ENCODE measurements at places on chromosomes 7 and 10. TPM values are rescaled to one million over a fixed set of nuclear protein-coding genes. Genes with fewer than 3 reads are reported as not detected.

GRCh38 chr10:5509236-5509635 is 9.9 kb upstream of the CALML5 start:
- peaks cover 2% of the 10 kb centered on the region for H3K4me1 ChIP-seq
- no peak overlapping the region for H3K27ac ChIP-seq
- no peaks in the 10 kb centered on the region for H3K27me3 ChIP-seq
- H3K4me3 ChIP-seq, result no peak overlapping the region

DNA sequence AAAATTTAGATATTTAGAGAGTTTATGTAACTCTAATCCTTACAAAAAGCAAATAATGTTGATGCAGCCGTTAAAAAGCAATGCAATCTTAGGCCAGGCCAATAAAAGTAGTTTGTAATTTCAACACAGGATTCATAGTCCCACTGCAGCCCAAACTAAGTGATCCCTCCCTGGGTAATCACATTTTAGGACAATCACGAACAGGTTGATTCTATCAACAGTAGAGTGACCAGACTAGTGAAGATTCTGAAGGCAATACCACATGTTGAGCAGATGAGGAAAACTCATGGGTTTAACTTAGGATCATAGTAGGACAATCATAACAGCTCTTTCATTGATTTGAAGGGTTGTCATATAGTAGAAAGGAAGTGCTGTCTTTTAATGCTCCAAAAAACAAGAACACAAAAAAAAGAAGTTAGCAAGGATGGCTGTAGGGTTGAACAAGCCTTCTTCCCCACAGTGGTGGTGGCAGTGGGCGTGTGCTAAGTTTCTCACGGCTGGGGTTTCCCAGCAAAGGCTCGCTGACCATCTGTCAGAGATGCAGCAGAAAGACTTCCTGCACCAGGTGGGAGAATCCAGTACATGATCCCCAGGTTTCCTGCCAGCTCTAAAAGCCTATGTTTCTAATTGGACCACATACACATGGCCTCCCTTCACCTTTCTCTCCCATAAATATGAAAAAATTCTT is 212.2 kb downstream of the CHRM2 start:
- H3K27ac ChIP-seq, result no peak overlapping the region
- no peaks in the 10 kb centered on the region for H3K27me3 ChIP-seq
- H3K36me3 ChIP-seq, result no peaks in the 10 kb centered on the region
- no peak for DNase-seq
- H3K4me3 ChIP-seq, result no peak overlapping the region

GRCh38 chr7:82017334-82017943 is 247.6 kb upstream of the HGF start:
- H3K27ac ChIP-seq, result no peak overlapping the region
- no peak for DNase-seq

- no peak overlapping the region for H3K27ac ChIP-seq
- H3K36me3 ChIP-seq, result no peaks in the 10 kb centered on the region
- no peak for DNase-seq
- peaks cover 12% of the 10 kb centered on the region for H3K4me1 ChIP-seq
- no peaks in the 10 kb centered on the region for H3K27me3 ChIP-seq
Observed at GRCh38 chr10:11227103-11227502, 209.4 kb downstream of the CELF2 start.

- no peak for DNase-seq
- no peaks in the 10 kb centered on the region for H3K36me3 ChIP-seq
- H3K4me3 ChIP-seq, result no peak overlapping the region
- H3K27ac ChIP-seq, result no peak overlapping the region
- H3K27me3 ChIP-seq, result no peaks in the 10 kb centered on the region
- H3K4me1 ChIP-seq, result no peaks in the 10 kb centered on the region
Observed at GRCh38 chr7:130299866-130300265, 6.9 kb downstream of the CPA4 start.

DNA sequence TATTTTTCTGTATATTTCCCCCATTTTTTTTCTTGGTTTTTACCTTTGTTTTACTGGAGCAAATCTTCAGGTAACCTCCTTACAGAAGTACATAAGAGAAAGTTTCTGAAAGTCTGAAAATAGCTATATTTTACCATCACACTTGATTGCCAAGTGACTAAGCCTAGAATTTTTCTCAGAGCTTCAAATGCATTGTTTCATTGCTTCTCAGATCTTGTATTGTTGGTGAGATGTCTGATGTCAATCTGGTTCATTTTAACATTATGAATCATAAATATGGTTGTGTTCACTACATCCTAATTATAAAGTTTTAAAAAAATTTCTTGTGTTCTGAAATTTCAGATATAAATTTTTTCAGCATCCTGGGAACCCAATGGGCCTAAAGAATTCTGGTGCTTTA is 228.2 kb downstream of the AHR start:
- H3K36me3 ChIP-seq, result no peaks in the 10 kb centered on the region
- DNase-seq, result no peak
- no peak overlapping the region for H3K4me3 ChIP-seq
- H3K27me3 ChIP-seq, result no peaks in the 10 kb centered on the region
- no peaks in the 10 kb centered on the region for H3K4me1 ChIP-seq

DNA sequence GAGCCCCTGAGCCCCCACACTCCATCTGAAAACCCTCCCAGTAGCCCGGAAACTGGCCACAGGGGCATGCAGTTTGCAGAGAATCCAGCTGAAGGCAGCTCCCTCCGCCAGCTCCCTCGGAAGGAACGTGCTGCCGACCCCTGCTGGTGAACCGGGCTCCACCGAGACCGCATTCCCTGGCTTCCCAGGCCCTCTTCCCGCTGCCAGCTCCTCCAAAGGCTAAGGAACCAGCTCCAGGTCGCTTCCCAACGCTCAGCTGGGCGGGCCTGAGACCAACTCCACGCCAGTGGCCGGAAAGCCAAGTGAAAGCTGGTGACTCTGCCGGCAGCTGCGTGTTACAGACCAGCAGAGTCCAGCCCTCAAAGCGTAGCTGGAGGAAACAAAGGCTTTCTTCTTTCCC is 35.8 kb downstream of the GPER1 start:
- H3K27me3 ChIP-seq, result no peaks in the 10 kb centered on the region
- H3K4me1 ChIP-seq, result no peaks in the 10 kb centered on the region

DNA sequence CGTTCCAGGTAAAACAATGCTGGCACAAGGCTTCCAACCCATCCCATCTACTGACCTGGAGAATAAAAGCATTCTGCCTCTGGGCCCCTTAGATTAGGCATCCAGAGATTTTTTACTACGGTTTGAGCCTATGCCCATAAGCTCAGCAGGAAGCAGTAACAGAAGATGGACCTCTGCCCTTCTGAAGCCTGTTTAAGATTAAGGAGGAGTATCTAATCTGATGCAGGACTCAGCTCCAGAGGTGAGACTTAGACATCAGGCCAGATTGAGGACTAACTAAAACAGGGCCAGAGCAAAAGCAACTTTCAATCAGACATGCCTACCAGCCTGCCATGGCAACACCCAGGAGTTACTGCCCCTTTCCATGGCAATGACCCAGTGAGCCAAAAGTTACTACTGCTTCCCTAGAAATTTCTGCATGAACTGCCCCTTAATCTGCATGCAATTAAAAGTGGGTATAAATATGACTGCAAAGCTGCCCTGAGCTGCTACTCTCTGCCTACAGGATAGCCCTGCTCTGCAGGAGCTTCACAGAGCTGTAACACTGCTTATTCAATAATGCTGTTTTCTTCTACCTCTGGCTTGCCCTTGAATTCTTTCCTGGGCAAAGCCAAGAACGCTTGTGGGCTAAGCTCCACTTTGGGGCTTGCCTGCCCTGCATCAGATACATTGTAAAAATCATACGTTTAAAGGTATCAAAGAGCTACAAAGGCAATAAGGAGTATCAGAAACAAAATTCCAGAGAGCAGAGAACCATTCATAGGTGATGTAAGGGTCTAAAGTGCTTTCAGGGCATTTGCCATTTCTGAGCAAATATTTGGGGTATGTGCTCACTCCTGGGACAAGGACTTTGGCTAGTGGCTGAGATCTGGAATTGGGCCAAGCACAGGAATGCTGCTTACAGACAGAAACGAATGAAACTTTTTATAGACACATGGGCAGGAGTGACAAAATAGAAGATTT is 25.0 kb upstream of the CNNM1 start:
- peak; percentile 51 for DNase-seq
- H3K27me3 ChIP-seq, result no peaks in the 10 kb centered on the region
- peaks cover 4% of the 10 kb centered on the region for H3K4me1 ChIP-seq
- no peaks in the 10 kb centered on the region for H3K36me3 ChIP-seq

- no peaks in the 10 kb centered on the region for H3K27me3 ChIP-seq
- DNase-seq, result no peak
- H3K4me3 ChIP-seq, result no peak overlapping the region
- no peaks in the 10 kb centered on the region for H3K4me1 ChIP-seq
- no peak overlapping the region for H3K27ac ChIP-seq
- peaks cover 12% of the 10 kb centered on the region for H3K36me3 ChIP-seq
Observed at GRCh38 chr7:129017933-129018538, 36.9 kb downstream of the TNPO3 start.

- H3K4me3 ChIP-seq, result no peak overlapping the region
- H3K27ac ChIP-seq, result no peak overlapping the region
- DNase-seq, result no peak
- H3K27me3 ChIP-seq, result no peaks in the 10 kb centered on the region
- no peaks in the 10 kb centered on the region for H3K36me3 ChIP-seq
Observed at GRCh38 chr10:31595992-31596391, 277.0 kb downstream of the ZEB1 start.

DNA sequence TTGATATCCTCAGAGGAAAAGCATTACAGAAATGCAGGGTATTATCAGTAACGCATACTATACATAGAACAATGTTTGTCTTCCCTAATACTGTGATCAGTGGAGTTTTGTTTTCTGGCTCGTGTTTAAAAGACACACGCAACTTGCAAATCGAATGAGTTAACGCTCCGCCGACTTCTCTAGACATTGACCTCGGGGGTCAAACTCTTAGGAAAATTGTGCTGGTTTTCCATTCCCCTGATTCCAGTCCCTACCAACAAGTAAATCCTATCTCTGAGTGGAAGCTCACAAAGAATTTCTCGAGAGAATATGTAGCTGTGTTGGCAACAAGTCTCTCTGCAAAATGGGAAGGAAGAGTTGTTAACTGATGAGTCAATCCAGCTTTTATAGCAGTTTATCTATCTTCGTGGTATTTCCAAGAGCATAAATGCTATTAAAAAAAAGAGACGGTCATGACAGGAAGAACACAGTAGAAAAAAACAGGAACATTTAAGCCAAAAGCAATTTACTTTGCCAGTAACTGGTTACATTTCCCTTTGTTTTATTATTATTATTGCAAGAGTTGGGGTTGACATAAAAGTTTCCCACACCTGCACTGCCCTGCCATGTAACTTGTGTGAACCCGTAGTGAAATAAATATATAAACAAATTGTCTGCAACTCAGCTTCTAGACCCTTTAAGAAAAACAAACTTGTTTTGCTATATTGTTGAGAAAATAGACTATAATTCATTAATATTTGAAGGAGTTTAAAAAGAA is 144.4 kb downstream of the ARID5B start:
- no peak for DNase-seq
- peaks cover 13% of the 10 kb centered on the region for H3K4me1 ChIP-seq
- H3K36me3 ChIP-seq, result no peaks in the 10 kb centered on the region
- H3K27ac ChIP-seq, result peak overlapping the region; percentile 85
- no peaks in the 10 kb centered on the region for H3K27me3 ChIP-seq

- DNase-seq, result no peak
- H3K36me3 ChIP-seq, result no peaks in the 10 kb centered on the region
- H3K4me1 ChIP-seq, result no peaks in the 10 kb centered on the region
Observed at GRCh38 chr10:51079331-51079730, 5.0 kb downstream of the PRKG1 start.

GRCh38 chr10:29297678-29298077 is 8.8 kb downstream of the LYZL1 start:
- H3K4me1 ChIP-seq, result no peaks in the 10 kb centered on the region
- no peaks in the 10 kb centered on the region for H3K27me3 ChIP-seq
- no peak for DNase-seq
- H3K27ac ChIP-seq, result no peak overlapping the region

GRCh38 chr7:126755381-126755780 is 497.4 kb downstream of the GRM8 start:
- H3K27me3 ChIP-seq, result no peaks in the 10 kb centered on the region
- no peak for DNase-seq
- H3K4me3 ChIP-seq, result no peak overlapping the region
- H3K27ac ChIP-seq, result no peak overlapping the region
- no peaks in the 10 kb centered on the region for H3K36me3 ChIP-seq

DNA sequence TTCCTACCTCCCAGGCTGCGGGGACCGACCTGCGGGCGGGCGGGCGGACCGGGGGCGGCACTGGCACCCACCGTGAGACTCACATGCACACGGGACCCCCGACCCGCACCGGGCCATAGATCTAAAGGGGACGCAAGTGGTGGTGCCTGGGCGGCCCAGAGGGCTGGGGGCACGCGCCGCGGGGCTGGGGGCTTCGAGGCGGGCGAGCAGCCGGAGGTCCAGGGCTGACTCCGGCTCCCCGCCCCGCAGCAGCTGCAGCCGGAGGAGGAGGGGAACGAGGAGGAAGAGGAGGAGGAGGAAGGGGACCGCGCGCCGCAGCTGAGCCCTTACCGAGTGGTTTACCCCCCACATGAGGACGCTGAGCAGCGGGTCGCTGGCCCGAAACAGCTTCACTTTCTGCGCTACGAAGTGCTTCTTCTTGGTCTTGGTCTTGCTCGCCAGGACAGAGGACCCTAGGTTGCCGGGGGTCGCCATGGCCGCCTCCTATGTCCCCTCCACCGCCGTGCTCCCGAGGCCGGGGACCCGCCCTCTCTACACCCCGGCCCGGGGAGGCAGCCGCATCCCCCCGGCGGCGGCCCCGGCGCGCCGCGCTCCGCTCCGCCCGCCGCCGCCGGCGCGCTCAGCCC is 412 bp downstream of the PIP4K2A start:
- peak; percentile 11 for DNase-seq
- H3K27ac ChIP-seq, result peak overlapping the region; percentile 74
- no peaks in the 10 kb centered on the region for H3K4me1 ChIP-seq
- no peaks in the 10 kb centered on the region for H3K27me3 ChIP-seq
- H3K4me3 ChIP-seq, result peak overlapping the region; percentile 78

DNA sequence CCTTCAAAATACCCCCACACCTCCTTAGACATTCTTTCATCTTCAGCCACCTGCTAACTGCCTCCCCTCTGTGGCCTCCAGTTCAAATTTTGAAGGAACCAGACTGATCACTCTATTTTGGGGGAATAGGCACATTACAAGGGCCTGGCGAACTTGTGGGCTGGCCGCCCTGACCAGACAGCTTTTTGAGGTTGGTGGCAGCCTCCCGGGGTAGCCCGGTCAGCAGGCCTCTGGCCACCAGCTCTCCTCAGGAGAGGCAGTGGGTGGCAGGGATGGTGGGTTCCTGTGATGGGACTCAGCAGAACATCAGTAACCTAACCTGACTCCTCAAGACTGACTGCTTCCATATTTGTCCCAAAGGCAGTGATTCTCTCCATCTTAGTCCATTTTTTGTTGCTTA is 17.4 kb upstream of the EEPD1 start:
- H3K27me3 ChIP-seq, result no peaks in the 10 kb centered on the region
- H3K4me1 ChIP-seq, result no peaks in the 10 kb centered on the region
- no peak for DNase-seq
- no peak overlapping the region for H3K4me3 ChIP-seq

GRCh38 chr7:79615466-79615865 is 162.0 kb upstream of the MAGI2 start:
- no peak overlapping the region for H3K4me3 ChIP-seq
- no peaks in the 10 kb centered on the region for H3K27me3 ChIP-seq
- no peak for DNase-seq
- no peaks in the 10 kb centered on the region for H3K4me1 ChIP-seq
- H3K27ac ChIP-seq, result no peak overlapping the region
- no peaks in the 10 kb centered on the region for H3K36me3 ChIP-seq

GRCh38 chr7:130394421-130395195 is 14.3 kb downstream of the CPA1 start:
- no peak overlapping the region for H3K27ac ChIP-seq
- H3K4me3 ChIP-seq, result no peak overlapping the region
- H3K4me1 ChIP-seq, result no peaks in the 10 kb centered on the region

The WNT2 gene
- 1.1 TPM for total RNA-seq

The FAM25C gene
- not detected for total RNA-seq

The ELN gene
- total RNA-seq, result 34.7 TPM

The ATP6V0A4 gene
- total RNA-seq, result 0.62 TPM

Data from prostate gland (tissue), 2 donors.